ENCODE measurements at places on chromosomes 7 and 10.

GRCh38 chr10:103490986-103491314, 2.6 kb upstream of the NEURL1 start:
- H3K27ac ChIP-seq = no peak overlapping the region
- H3K27me3 ChIP-seq = peaks cover 33% of the 10 kb centered on the region
- peaks cover 4% of the 10 kb centered on the region for H3K4me1 ChIP-seq
- H3K4me3 ChIP-seq = no peak overlapping the region
- DNase-seq = no peak

DNA sequence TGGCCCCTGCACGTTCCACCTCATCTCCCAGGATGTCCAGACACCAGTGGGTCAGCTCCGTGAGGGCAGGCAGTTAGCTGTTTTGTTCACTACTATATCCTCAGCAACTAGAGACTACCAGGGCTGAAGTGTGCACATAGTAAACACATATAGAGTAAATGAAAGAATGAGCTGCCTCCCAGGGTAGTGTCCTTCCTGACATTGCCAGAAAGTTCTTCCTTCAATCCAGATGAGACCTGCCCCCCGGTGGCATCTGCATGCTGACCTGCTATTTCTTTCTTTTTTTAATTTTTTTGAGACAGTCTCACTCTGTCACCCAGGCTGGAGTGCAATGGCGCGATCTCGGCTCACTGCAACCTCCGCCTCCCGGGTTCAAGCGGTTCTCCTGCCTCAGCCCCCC, 14.0 kb upstream of the ARPC1A start:
- H3K27me3 ChIP-seq = no peaks in the 10 kb centered on the region
- DNase-seq = no peak
- no peaks in the 10 kb centered on the region for H3K36me3 ChIP-seq
- H3K27ac ChIP-seq = no peak overlapping the region

- H3K36me3 ChIP-seq = peaks cover 54% of the 10 kb centered on the region
- no peak overlapping the region for H3K4me3 ChIP-seq
- H3K27me3 ChIP-seq = no peaks in the 10 kb centered on the region
- DNase-seq = no peak
- no peak overlapping the region for H3K27ac ChIP-seq
- no peaks in the 10 kb centered on the region for H3K4me1 ChIP-seq
Measured at GRCh38 chr7:151484971-151485707, 34.6 kb downstream of the RHEB start.

- no peak overlapping the region for H3K4me3 ChIP-seq
- H3K4me1 ChIP-seq = no peaks in the 10 kb centered on the region
- H3K27me3 ChIP-seq = no peaks in the 10 kb centered on the region
- DNase-seq = no peak
- no peaks in the 10 kb centered on the region for H3K36me3 ChIP-seq
Measured at GRCh38 chr7:18177815-18178660, 150.4 kb upstream of the PRPS1L1 start.

Data from H1 (cell line).